ENCODE measurements at places on chromosomes 5 and 9.

GRCh38 chr9:16559418-16560188 is 310.9 kb downstream of the BNC2 start:
- no peak for DNase-seq

- DNase-seq, result no peak
Measured at GRCh38 chr5:71734141-71734540, 15.1 kb downstream of the CARTPT start.

- DNase-seq, result no peak
Measured at GRCh38 chr9:118336943-118337330, 632.7 kb downstream of the TLR4 start.

DNA sequence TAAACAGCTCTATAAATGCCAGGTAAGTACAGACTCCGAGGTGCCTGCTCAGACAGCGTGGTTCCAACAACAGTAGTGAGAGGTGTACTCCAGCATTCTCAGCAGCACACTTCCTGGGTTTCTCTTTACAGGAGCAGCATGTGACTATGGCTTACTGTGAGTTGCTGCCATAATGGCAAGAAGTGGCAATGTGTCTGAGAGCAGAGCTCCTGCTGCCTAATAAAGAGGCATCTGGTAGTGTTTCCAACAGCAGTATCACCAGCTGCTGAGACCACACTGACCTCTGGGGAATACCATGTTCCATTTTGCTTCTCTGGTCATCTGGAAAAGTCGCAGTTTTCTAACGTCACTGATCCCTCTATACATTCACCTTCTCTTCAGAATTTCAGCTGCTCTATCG is 398.2 kb downstream of the SLCO4C1 start:
- DNase-seq, result no peak

GRCh38 chr5:172854451-172854871 is 20.4 kb downstream of the ERGIC1 start:
- no peak for DNase-seq

DNA sequence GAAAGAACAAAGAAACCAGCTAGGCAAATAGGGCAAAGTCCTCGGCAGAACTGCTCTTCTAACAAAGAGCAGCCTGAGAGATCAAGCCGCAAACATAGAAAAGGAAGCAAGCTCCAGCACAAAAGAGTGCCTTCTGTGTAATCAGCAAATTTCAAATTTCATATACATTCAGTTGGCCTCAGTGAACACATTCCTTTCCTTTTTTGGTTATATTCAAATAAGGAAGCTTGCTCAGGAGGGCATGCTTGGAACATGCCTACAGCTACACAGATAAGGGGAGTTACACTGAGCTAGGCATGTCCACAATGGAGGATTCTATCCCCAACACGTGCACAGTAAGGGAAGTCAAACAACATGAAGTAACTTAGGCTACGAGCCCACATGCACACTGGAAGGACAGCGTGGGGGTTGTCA is 23.4 kb downstream of the IL33 start:
- DNase-seq, result no peak

GRCh38 chr5:160547061-160547460 is 125.4 kb downstream of the PTTG1 start:
- DNase-seq, result no peak

DNA sequence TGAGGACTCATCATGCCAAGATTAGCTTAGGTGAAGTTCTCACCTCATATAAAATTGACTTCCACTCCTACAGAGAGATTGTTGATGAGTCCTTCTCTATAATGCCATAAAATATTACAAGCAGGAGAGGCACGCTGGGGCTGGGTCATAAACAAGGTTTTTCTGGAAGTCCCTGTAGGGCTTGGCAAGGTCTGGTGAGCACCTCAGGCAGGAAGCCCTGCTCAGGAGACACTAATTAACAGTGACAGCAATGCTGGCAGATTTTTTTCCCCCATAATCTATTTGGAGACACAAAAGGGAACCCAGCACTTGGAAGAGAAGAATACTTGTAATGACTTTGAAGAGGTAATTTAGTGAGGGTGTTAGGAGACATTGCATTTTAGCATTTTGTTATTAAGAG is 118.7 kb downstream of the DIRAS2 start:
- no peak for DNase-seq

- DNase-seq, result no peak
Measured at GRCh38 chr9:92798358-92798757, 33.7 kb upstream of the BICD2 start.

DNA sequence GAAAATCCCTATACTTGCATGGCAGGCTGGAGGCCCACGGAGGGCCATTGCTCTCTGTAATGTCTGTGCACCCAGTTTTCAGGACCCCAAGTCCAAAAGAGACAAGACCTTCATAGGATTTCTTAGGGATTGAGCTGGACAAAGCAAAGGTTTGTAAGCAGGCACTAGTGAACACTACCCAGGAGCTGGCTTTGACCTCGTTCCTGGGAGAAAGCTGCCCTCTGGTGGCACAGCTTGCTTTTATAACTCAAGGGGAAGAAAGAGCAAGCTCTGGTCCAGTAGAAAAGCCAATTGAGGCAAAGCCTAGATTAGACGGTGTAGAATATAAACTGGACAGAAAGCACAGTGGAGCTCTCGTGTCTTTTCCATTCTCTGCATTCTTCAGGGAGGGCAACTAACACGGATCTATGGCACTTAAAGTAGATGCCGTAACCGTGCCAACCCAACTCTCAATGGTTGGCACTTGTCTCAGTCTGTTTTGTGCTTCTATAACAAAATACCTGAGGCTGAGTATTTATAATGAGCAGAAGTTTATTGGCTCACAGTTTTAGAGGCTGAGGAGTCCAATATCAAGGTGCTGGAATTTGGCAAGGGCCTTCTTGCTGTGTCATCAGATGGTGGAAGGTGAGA is 7.9 kb downstream of the GABRP start:
- peak; percentile 49 for DNase-seq

GRCh38 chr5:134555890-134556311 is 30.4 kb downstream of the JADE2 start:
- DNase-seq, result peak; percentile 27

GRCh38 chr9:106535439-106535838 is 327.5 kb upstream of the ZNF462 start:
- no peak for DNase-seq

- no peak for DNase-seq
Measured at GRCh38 chr5:126769703-126770102, 7.2 kb upstream of the LMNB1 start.

DNA sequence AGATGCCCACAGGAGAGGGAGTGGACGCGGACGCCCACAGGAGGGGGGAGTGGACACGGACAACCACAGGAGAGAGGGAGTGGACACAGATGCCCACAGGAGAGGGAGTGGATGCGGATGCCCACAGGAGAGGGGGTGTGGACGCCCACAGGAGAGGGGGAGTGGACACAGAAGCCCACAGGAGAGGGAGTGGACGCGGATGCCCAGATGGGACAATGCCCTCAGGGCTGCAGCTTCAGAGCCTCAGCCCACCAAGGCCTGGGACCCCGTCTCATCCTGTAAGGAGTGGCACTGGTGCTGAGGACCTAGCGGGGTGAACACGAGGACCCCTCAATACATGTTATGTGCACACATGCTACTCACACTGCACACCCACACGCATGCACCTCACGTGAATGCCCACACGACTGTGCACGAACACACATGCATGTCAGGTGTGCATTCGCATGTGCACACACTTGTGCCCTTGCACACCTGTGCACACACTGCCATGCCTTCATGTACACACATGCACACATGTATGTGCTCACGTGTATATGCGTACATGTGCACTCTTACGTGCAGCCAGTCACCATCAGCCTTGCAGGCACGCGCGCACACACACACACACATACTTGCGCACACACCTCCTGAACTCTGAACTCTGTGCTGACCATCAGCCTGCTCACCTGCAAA is 34.8 kb downstream of the SLC6A18 start:
- no peak for DNase-seq

DNA sequence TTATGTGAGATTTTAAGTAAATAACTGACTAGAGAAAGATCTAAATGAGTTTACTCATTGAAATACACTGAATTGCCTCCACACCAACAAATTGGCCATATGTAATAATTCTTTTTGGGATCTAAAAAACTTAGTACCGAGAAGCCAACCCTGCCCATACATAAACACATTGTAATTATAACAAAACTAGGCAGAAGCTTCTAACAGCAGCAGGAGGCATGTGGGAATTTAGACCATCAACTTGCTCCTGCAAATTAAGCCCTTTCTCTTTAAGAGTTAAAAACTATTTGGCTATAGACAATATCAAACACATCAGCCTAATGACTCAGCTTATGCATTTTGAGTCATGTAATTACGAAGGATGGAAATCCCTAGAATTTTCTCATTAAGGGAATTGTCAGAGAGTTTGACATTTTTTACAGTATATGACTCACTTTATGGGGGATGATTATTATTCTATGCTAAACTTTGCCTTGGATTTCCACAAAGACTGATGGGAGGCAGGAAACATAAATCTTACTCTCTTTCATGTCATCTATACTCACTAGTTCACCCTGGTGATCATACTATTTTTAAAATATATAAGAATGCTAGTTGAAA is 1.0 kb downstream of the IL7R start:
- DNase-seq, result no peak

DNA sequence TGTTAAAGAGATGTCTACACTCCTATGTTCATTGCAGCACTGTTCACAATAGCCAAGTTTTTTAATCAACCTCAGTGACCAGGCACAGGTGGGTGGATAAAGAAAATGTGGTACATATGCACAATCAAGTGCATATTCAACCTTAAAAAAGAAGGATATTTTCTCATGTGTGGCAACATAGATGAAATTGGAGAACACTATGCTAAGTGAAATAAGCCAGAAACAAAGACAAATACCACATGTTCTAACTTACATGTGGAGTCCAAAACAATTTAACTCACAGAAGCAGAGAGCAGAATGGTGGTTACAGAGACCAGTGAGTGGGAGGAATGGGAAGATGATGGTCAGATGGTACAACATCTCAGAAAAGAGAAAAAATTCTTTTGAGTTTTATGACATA is 31.8 kb downstream of the ANXA1 start:
- no peak for DNase-seq

- no peak for DNase-seq
Measured at GRCh38 chr5:77851176-77852067, 75.3 kb upstream of the TBCA start.

GRCh38 chr5:16595881-16596580 is 20.8 kb downstream of the RETREG1 start:
- DNase-seq, result no peak

All from hippocampal formation (tissue), 2 donors.